Stimulated activated CD4-positive, alpha-beta T cell treated with anti-CD3 and anti-CD28 coated beads, Interleukin-15, amount 100 ng/mL, for 24 hours (primary cell): ENCODE measurements at places on chromosomes 7 and 10.

- no peak for DNase-seq
Measured at GRCh38 chr7:47264021-47264651, 317.8 kb downstream of the TNS3 start.

GRCh38 chr7:117827862-117828261 lies 45.4 kb downstream of the CTTNBP2 start:
- DNase-seq, result no peak

GRCh38 chr7:51633596-51633995 lies 317.0 kb upstream of the COBL start:
- no peak for DNase-seq

DNA sequence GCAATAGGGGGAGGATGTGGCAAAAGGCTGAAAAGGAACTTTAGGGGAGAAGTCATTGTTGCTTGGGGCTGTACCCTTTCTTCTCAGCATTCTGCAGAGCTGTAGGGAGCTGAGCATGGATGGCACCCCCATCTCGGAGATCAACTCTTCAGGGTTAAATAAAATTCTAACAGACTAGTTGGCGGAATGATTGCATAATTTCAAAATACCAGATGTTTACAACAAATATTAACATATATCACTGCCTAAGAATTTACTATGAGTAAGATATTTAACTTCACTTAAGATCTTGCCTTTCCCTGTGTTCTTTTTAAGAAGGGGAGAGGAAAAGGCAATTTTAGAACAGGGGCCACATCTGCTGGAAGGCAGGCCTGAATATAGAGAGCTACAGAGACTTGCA lies 509 bp upstream of the OR2F1 start:
- DNase-seq, result no peak

GRCh38 chr7:88399036-88399435 lies 92.3 kb upstream of the STEAP4 start:
- DNase-seq, result no peak

- no peak for DNase-seq
Measured at GRCh38 chr7:82405301-82405700, 38.3 kb downstream of the CACNA2D1 start.

DNA sequence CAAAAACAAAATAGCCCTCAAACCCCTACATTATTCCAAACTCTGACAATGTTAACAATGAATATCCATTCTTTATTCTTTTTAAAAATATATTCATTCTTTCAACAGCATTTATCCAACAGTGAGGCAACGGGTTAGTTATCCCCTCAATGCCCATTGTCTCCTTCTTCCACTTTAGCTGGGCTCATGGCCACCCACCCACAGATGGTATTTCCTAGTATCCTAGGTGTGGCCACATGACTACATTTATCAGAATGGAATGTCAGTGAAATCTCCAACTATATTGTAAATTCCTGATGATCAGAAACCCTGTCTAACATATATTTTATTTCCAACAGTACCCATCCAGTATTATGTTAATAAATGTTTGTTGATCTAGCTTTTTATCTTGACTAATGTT lies 13.6 kb downstream of the HOXA1 start:
- no peak for DNase-seq

- DNase-seq, result no peak
Measured at GRCh38 chr10:44520651-44521050, 135.8 kb upstream of the CXCL12 start.

DNA sequence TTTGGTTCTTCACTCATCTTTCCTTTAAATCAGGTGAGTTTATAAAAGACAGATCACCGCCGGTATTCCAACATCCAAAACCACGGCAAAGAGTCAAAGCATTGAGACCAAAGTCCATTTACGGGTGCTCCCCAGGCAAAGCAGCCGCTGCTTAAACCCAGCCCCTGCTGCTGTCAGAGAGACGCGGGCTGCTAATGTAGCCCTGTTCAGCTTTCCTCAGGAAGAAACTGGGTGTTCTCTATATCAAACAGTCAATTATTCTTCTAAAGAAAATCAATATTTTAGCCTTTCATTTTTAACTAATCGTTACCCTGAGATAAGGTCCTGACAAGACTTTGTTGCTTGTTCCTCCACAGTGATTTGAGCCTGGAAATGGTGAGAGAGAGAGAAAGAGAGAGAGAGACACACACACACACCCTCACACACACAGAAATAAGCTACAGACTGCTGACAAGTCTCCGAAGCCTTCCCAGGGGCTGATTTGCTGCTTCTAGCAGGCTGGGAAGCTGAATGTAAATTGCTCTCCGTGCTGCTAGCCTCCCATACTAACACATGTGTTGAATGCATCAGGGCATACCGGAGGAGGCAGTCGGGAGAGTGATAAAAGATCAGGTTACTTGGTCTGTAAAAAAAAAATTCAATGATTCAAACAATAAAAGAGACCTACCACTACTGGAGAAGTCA lies 183.0 kb upstream of the ANK3 start:
- peak; percentile 49 for DNase-seq

DNA sequence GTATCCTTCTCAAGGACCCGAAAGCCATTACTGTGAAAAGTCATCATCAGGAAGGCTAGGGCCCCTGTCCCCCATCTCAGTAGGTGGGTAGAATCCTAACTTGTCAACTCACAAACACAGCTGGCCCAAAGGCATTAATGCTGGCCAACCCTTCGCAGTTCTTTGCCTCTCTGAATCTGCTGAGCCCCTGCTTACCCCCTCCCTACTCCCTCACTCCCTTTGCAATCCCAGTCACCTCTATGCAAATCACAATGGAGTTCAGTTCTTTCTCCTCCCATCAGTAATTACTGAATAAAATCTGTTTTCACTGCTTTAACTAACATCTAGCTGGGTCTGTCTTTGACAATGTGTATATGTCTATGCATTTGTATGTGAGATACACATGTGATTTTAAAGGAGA lies 38.1 kb upstream of the AOAH start:
- DNase-seq, result no peak

- no peak for DNase-seq
Measured at GRCh38 chr10:74859546-74859945, 33.1 kb downstream of the KAT6B start.

- no peak for DNase-seq
Measured at GRCh38 chr10:60140651-60141632, 234.6 kb upstream of the CCDC6 start.

- DNase-seq, result peak; percentile 60
Measured at GRCh38 chr10:3805201-3805790, 20.3 kb upstream of the KLF6 start.

GRCh38 chr7:90596671-90597562 lies 796 bp downstream of the CDK14 start:
- DNase-seq, result no peak

GRCh38 chr7:128103498-128104107 lies 72.4 kb upstream of the LRRC4 start:
- DNase-seq, result peak; percentile 28

- no peak for DNase-seq
Measured at GRCh38 chr7:25408876-25409275, 180.6 kb upstream of the NPVF start.

- DNase-seq, result no peak
Measured at GRCh38 chr7:105096306-105096705, 82.3 kb downstream of the KMT2E start.

- no peak for DNase-seq
Measured at GRCh38 chr7:69781412-69781846, 183.2 kb downstream of the AUTS2 start.

GRCh38 chr7:134995239-134996096 lies 9.2 kb downstream of the AGBL3 start:
- DNase-seq, result peak; percentile 2

GRCh38 chr10:15478429-15478828 lies 107.3 kb upstream of the FAM171A1 start:
- no peak for DNase-seq

DNA sequence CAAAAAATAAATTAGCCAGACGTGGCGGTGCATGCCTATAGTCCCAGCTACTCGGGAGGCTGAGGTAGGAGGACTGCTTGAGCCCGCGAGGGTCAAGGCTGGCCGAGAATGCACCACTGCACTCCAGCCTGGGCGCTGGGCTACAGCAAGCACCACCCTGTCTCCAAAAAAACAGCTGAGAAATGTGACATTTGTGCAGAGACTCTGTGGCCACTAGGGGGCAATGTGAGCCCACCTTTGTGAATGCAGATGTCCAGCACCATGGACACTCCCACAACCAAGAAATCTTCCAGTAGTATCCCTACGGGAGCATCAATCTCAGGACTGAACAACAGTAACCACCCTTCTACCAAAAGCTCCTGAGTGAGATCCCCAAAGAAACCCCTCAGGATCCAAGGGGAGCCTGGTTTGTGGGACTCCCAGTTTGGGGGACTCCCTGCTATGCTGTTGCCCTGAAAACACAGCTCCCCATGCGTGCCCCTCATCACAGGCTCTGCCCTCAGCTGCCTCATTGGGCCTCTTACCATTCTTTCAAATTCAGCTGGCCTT lies 6.2 kb upstream of the AHCYL2 start:
- DNase-seq, result peak; percentile 85

DNA sequence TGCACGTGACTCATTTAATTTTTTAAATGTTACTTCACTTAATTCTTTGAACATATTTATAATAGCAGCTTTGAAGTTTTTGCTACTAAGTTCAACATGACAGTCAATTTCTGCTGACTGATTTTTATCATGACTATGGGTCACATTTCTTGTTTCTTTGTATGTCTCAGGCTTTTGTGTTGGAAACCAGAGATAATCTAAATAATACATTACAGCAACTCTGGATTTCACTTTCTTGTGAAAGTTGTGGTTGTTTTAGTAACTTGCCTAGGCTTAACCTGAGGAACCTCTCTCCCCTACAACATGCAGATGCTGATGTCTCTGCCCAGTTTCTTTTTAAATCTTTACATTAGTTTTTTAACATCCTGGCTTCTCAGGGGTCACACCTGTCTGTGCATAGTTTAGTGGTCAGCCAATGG lies 180.8 kb downstream of the CCDC71L start:
- DNase-seq, result no peak

- no peak for DNase-seq
Measured at GRCh38 chr7:132456418-132456817, 119.9 kb downstream of the PLXNA4 start.
